ENCODE measurements at places on chromosomes 7 and 10.

DNA sequence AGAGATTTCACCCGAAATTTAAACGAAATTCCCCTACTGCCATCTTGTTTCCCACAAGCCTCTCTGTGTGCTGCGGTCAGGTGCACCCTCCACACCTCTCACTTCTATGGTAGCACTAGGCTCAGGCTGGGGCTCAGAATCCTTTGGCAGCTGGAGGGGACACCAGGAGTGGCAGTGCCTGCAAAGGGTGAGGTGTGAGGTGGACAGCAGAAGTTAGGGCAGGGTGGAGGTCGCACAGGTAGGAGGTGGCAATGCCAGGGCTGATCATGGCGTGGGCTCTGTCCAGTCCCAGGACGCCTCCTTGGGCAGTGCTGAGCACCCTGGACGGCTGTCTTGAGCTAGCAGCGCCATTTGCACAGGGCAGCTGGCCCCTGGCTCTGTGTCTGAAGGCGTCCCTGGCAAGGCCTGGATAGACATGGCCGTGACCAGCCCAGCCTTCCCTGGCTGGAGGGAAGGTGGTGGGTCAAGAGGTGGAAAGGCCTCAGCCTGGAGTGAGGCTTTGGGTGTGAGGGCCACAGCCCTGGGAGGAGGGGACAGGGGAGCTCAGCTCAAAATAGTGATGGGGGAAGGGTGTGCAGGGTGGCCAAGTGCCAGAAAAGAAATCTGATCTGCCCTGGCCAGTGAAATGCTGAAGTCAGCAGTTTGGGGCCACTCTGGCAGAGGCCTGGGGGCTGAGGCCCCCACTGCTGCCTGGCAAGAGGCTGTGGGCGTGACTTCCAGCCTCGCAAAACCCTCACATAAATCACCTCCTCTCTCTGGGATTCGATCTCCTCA, 40.0 kb downstream of the ZCCHC24 start:
- DNase-seq: no peak

- no peak for DNase-seq
Measured at GRCh38 chr7:22723181-22723601, 3.8 kb upstream of the IL6 start.

DNA sequence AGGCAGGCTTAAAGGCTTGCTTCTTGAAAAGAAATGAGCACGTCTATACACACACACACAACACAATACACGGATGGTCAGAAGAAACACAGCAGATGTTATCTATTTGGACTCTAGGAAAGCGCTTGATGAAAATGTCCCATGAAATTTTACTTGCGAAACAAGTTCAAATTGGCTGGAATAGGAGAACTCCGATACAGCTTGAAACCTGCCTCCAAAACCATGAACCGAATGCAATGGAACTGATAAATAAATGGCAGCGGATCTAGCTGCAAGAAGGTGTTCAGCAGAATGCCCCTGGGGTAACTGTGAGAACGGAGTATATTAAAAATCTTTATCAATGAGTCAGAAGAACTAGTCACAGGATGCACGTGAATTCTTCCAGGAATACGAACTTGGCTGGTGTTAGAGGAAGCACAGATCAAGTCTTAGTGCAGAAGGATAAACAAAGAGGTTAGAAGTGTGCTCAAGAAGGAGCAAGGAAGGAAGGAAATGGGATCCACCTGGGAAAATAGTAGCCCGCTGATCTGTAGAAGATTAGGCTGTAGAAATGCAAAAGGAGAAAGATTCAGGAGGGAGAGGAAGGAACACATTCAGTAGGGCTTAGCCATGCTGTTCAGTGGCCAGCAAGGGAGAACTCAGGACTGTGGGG, 142.0 kb upstream of the PRKCQ start:
- no peak for DNase-seq

- no peak for DNase-seq
Measured at GRCh38 chr7:11252011-11252607, 278.4 kb downstream of the PHF14 start.

DNA sequence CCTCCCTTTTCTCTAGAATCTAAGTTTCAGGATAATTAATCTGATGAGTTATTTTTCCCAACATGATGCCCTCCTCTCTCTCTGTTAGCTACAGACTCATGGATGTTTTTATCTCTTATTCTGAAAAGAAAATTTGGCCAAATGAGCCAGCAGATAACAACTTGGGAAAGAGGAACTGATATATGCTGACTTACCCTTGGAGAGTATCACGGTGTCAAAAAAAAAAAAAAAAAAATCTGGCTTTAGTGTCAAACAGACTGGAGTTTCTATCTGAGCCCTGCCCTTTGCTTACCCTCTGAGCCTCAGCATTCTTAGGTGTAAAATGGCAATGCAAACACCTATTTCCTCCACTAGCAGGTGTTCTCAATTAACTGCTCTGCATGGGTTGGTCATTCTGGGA, 190.4 kb downstream of the AHR start:
- DNase-seq: peak; percentile 21

DNA sequence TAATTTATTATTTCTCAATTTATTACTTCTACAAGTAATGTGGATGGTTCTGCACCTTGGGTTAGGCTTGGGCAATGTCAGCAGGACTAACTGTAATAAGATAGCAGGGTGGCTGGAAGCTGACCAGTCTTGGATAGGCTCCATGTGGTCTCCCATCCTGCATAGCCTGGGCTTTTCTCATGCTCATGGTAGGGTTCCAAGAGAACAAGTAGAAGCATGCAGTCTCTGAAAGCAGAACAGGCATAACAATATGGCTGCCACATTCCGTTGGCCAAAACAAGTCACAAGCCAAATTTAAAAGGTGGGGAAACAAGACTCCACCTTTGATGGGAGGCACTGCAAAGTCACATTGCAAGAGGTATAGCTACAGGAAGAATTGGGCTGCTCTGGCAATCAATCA, 98.6 kb upstream of the MDFIC start:
- no peak for DNase-seq

- no peak for DNase-seq
Measured at GRCh38 chr10:43313901-43314300, 47.0 kb upstream of the RASGEF1A start.

DNA sequence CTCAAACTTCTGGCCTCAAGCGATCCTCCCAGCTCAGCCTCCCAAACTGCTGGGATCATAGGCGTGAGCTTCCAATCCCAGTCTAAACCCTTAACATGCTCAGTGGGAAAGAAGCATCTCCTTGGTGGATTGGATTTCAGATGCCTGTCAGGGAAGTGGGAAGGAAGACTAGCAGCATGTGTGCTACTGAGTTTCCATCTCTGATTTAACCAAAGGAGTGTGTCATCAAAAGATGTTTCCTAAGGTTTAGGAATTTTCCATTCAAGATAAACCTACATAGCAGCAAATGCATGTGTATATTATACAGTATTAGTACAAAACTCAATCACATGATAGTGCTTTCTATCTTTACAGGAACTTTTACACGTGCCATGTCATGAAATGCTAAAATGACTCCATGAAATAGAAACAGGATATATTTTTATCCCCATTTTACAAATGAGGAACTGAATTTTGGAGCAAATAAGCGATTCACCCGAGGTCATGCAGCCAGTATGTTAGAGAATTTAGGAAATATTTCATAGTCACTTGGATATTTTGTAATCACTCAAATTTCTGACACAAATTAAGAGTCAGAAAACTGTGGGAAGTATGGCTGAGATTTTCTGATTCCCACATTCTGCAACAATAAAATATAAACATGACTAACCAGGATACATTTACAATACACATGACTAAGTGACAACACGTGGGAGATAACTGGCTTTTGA, 11.4 kb upstream of the TMEM26 start:
- DNase-seq: no peak

- no peak for DNase-seq
Measured at GRCh38 chr10:29731760-29732159, 97.0 kb upstream of the SVIL start.

- no peak for DNase-seq
Measured at GRCh38 chr7:110801502-110801901, 289.4 kb upstream of the LRRN3 start.

GRCh38 chr10:101812606-101813005, 5.6 kb downstream of the OGA start:
- DNase-seq: no peak

- DNase-seq: no peak
Measured at GRCh38 chr7:151232917-151233701, 826 bp downstream of the CHPF2 start.

- DNase-seq: no peak
Measured at GRCh38 chr10:44873160-44873559, 38.0 kb upstream of the TMEM72 start.

DNA sequence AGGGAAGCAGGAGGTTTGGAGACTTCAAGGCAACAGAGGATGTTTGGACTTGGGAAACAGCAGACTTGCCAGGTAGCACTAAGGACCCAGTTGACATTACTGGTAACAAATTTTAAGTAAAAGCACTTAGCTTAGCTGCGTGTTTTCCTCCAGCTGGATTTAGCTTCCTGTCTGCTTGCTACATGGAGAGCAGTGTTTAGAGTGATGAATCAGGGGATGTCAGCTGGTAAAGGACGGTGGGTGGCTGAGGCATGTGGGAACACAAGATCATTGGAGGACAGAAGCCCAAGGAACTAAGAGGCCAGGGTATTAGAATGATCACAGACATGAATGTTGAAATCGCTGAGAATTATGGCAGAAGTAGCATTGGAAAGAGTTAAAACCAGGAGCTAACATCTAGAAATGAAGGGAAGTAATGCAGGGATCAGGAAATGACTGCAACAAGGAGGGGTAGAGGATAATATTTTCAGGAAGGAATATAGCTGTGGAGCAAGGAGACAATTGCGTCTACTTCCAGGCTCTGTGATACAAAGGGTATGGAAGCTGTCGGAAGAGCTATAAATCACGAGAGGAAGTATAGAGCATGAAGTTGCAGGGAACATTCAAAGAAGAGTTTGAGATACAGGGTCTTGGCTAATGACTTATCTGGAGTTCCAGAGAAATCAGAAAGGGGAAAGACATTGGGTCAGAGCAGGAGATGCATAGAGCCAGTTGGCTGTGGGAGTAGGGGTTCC, 34.4 kb downstream of the CALD1 start:
- DNase-seq: no peak

- DNase-seq: no peak
Measured at GRCh38 chr10:123808906-123809305, 82.7 kb downstream of the CPXM2 start.

DNA sequence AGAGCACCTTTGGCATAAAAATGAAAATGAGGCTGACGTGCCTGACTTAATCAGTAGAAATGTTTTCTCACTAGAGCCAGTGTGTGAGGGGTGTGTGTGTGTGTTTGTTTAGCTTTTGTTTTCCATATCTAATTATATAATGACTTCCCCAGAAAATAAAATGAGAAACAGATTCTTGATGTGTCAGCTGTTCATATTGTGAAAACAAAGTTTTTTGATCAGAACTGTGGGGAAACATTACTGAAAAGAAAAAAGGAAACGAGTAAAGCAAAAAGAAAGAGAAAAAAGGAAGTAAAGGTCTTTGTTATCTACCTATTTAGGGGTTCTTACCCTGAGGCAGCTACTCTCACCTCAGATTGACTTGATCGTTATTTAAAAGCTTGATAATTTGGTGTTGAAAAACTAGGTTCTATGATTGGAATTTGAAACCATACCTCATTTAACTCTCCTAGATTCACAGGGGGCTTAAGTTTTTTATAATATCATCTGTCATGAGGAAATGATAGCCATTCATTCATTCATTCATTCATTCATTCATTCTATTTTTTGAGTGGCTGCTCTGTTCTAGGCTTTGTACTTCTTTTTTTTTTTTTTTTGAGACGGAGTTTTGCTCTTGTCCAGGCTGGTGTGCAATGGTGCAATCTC, 58.0 kb downstream of the CREM start:
- no peak for DNase-seq

GRCh38 chr7:75596727-75597614, 104.9 kb downstream of the SPDYE5 start:
- DNase-seq: no peak

- no peak for DNase-seq
Measured at GRCh38 chr7:16589881-16590280, 55.7 kb downstream of the ANKMY2 start.

DNA sequence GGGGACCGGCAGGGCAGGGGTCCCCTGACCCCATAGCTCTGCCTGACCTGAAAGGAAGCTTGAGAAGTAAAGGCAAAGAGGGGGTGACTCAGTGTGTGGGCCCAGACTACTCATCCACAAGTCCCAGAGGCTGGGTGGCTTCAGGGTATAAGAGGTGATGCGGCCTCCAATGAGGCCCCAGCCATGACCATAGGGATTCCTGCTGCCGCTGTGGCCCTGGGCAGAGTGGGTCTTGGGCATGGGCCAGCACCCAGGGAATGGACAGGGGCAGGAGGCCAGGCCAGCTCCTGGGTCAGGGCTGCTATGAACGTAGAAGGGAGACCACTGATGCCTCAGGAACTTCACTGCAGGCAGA, 64.4 kb upstream of the EBF3 start:
- no peak for DNase-seq

DNA sequence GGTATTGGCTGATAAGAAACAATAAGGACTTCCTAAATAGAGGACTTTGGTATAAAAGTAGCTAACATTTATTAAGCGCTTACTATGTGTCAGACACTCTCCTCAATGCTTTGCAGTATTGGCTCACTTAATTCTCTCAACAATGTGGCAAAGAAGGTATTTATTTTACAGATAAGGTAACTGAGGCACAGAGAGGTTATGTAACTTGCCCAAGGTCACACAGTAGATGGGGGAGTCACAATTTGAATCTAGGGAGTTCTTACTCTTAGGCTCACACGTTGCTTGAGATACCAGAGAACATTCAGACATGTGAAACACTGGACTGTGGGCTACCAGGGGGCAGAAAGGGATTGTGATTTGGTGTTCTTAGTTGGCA, 60.8 kb upstream of the GPR158 start:
- DNase-seq: no peak

DNA sequence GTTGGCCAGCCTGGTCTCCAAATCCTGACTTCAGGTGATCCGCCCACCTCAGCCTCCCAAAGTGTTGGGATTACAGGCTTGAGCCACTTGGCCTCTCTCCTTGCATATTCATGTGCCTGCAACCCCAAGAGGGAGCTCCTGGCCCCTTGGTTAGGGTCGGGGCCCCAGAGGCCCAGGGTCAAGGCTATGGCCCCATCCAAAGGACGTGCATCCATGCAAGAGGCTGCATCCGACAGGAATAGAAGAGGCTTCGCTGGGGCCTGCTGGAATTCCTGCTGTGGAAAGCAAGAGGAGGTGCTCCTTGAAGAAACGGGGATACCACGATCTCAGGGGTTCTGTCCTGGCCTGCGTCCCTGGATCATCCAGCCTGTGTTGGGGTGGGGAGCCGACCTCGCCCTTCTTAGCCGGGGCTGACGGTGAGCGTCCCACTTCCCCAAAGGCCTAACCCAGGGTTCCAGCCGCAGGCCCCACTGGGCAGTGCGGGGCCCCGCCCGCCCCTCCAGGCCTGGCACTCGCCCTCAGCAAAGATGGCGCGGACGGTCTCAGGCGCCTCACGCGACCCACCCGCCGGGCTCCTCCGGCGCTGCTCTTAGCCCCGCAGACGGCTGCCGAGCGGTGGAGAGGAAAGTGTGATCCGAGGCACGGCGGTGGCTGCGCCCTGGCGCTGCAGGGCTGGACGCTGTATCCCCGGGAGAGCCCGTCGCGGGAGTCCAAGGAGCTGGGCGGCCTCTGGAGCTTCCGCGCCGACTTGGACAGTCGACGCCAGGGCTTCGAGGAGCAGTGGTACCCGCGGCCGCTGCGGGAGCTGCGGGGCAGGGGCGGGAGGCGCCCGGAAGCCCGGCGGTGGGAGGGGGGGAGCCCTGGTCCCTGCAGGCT, 54.7 kb downstream of the ZNF727 start:
- DNase-seq: no peak

GRCh38 chr10:92972886-92973285, 87.7 kb upstream of the CYP26C1 start:
- DNase-seq: no peak

GRCh38 chr7:2452074-2452507, 24.1 kb downstream of the GRIFIN start:
- DNase-seq: no peak

- DNase-seq: no peak
Measured at GRCh38 chr7:132312531-132313055, 263.7 kb downstream of the PLXNA4 start.

Measured in NCI-H774 (cell line).